Tibial nerve (tissue), 4 donors: ENCODE measurements at places on chromosomes 13 and 19.

- DNase-seq, result no peak
These were observed 985 bp upstream of the CLC start for GRCh38 chr19:39738814-39739213.

DNA sequence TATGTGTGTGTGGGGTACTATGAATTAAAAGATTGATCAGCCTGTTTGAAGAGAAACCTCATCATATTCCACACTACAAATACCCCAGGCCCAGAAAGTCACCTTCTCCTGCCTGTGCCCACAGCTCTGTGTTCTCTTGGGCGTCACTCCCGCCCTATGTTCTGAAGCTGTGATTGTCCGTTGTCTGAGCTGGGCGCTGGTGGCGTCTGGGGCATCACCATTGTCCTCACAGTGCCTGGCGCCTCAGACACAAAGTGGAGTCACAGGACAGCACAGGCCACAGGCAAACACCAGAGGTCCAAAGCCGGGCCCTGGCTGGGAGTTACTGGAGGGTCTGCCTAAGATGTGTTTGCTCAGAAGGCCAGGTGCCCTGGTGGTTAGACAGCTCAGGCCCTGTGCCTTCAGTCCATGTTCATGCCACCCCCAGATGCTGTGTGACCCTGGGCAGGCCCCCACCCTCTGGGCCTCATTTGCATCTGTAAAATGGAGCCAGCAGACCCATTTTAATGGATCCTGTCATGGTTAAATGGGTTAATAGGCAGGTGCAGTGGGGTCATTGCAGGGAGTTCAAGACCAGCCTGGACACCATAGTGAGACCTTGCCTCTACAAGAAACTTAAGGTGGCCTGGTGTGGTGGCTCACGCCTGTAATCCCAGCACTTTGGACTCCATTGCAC, 34.5 kb downstream of the DNM2 start:
- no peak for DNase-seq

GRCh38 chr13:87919956-87920355, 248.8 kb downstream of the SLITRK5 start:
- DNase-seq, result no peak

DNA sequence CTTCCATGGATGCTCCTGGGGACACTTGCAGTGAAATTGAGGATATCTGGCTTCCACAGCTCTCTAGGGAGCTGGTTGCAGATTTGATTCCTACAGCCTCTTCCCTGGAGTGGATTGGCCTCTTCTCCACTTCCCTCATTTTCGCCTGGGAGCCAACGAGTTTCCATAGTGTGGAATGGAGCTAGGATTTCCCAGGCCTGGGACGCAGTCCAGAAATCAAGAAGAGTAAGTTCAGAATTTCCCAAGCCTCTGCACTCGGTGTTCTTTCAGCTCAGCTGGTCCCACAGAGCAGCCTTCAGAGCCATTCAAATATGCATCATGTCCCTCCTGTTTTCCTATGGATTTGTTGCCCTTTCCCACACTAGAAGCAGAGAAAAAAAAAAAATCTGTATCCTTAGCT, 68.2 kb downstream of the RAP2A start:
- no peak for DNase-seq

- no peak for DNase-seq
These were observed 65.2 kb downstream of the COLGALT1 start for GRCh38 chr19:17620696-17621095.

DNA sequence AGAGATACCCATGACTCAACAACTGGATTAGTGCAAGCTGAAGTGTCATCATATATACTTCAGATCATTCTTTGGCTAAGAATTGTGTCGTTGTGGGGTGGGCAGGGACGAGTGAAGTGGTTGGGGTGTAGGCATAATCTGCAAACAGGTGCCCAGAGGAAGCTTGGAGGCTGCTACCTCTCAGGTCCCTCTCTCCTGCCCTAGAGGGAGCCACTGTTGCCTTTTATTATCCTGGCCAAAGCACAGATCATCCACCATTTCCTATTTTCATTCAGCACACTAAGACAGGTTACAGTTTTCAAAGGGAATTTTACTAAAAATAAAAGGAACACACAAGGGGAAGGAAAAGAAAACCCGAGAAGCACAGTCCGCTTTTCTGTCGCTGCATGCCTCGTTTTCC, 126.6 kb downstream of the HS6ST3 start:
- DNase-seq, result no peak

- DNase-seq, result no peak
These were observed 13.7 kb downstream of the WBP4 start for GRCh38 chr13:41075034-41075433.
